ENCODE measurements at places on chromosomes 11 and 22.

DNA sequence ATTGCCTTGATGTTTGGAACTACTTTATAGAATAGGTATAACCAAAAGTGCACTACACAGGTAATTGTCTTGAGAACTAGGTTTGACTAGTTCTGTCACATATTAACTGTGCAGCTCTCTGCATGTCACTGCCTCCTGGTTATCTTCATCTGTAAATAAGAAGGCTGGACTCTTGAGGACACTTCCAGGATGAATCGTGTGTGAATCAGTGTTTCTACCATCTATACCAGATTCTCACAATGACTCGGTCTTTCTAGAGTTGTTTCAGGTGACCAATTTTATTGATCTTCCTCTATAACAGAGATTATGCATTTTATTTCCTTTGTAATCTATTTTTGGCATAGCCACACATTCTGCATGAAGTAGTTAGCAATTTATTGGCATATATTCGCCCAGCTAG, 1181.0 kb upstream of the TENM4 start:
- DNase-seq = no peak

DNA sequence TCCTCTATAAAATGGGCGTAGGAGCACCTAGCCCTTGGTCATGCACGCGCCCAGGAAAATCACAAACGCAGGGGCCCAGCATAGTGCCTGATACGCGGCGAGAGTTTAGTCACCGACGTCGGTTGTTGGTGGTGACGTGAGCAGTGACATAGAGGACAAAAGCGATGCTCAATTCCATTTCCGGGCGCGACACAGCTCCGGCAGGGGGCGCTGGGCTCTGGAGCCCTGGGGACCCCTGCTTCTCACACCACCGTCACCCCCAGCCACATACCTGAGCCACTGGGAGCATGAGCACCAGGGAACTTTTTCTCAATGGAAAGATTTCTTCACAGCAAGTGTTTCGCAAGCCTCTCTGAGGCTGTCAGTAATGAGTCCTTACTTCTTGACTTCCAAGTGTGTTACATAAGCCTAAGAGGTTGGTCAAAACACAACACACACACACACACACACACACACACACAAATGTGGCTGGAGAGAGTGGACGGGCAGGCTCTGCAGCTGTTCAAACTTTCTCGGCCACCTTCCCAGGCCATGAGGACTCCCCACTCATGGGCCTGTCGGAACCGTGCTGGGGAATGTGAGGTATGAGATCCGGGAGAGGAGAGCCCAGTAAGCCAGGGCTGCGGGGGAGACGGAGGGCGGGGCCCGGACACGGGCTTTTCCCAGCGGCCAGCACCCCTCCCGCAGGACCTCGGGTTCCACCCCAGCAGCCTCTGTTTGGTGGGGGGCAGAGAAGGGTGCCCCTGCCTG, 36.9 kb upstream of the LINC01488 start:
- DNase-seq = no peak

DNA sequence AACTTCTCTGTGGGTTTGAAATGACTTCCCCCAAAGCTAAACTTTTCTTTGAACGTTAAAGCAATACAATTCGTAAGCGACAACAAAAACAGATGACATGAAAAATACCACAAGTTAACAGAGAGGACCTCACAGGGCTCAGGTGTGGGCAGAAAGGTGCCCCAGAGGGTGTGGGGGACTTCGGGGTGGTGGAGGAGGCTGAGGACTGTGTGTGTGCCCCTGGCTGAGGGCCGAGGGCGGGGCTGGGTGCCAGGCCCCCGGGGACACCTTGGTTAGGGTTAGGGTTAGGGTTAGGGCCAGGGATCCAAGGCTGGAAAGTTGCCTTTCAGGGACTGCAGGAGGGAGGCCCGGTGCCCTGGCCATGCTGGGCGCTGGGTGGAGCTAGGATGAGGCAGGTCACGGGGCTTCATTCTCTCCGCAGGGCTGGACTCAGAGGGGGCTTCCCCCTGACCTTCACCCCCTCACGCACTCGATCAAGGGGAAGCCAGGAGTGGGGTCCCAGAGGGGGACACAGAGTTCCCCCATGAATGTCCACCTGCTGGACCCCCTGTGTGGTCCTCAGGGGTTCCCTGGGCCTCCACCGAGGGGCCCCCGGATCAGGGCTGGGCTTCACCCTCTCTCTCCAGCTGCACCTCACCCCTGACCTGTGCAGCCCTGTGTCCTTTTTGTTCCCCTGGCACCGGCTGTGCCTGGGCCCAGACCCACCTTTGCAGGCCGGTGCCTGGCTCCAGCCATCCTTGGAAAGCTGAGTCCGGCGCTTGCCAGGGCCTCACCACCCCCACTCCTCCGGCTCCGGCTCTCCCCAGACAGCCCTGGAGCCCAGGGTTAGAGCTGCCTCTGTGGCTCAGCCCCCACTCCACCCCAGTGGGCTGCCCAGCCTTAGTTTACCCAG, 7.0 kb downstream of the TNNI2 start:
- no peak for DNase-seq

GRCh38 chr11:8103909-8104308, 22.9 kb downstream of the TUB start:
- DNase-seq = no peak

GRCh38 chr11:44944853-44945235, 5.8 kb downstream of the TP53I11 start:
- no peak for DNase-seq

DNA sequence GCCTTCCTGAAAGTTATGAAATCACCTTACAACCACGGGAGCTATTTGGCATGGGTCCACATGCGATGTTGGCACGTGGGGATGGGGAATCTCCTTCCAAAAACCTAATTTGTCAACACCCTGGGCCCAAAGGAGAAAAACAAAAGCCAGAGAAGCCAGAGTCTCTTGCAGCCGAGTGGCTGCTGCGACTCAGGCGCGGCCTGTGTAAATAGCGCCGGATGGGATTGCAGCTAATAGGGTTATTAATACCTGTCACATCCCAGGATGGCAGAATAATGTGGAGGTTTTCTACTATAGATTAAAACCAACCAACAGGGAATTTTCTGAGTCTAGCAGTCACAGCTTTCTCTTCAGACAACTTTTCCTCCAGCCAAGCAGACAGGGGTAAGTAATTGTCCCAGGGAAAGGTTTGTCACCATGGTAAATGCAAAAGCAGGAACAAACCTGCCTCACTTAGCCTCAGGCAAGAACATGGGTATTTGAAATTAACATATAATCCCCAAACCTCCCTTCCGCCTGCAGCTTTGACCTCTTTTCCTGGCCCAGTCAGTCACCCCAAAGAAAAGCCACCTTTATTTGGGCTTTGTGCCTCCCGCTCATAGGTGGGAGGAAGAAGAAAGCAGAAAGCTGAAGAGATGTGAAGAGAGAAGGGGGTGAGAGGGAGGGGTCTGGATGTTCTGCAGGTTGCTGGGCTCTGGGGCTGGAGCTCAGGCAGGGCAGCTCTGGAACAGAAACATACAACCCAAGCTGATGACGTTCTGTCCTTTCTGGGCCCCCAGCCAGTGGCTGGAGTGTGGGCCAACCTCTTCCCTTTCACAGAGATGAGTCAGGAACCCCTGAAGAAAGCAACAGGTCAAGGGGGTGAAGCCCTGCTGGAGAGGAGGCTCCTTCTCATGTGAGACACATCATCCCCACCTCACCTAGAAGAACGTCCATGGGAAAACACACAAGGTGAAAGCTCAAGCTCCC, 376.5 kb downstream of the NXPE2 start:
- DNase-seq = no peak

- no peak for DNase-seq
Observed at GRCh38 chr11:3160252-3161031, 4.7 kb downstream of the OSBPL5 start.

DNA sequence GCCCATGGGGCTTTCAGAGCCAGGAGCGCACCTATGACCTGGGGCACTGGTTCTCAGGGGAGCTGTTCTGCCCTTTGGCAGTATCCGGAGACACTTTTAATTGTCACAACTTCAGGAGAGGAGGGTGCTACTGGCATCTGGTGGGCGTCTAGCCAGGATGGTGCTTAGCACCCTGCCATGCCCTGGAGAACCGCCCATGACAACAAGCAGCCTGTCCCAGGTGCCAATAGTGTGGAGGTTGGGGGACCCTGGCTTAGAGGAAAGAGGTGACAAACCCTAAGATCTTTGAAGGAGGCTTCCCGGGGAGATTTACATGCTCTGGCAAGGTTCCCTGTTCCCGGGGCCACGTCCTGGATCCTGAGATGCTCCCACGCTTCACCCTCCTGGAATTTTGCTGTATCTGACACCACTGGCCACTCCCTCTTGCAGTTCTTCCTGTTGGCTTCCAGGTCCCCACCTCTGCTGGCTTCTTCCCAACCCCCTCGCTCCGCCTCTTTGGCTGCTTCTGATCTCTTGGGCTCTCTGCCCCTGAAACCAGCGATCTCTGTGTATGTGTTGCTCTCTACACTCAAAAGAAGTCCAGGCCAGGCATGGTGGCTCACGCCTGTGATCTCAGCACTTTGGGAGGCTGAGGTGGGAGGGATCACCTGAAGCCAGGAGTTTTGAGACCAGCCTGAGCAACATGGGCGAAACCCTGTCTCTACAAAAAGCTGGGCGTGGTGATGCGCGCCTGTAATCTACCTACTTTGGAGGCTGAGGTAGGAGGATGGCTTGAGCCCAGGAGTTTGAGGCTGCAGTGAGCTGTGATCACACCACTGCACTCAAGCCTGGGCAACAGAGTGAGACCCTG, 31.1 kb downstream of the FADS3 start:
- DNase-seq = no peak

GRCh38 chr22:47340851-47341436, 578.5 kb downstream of the TBC1D22A start:
- no peak for DNase-seq

- DNase-seq = peak; percentile 45
Observed at GRCh38 chr11:77151804-77152509, 23.9 kb downstream of the MYO7A start.

DNA sequence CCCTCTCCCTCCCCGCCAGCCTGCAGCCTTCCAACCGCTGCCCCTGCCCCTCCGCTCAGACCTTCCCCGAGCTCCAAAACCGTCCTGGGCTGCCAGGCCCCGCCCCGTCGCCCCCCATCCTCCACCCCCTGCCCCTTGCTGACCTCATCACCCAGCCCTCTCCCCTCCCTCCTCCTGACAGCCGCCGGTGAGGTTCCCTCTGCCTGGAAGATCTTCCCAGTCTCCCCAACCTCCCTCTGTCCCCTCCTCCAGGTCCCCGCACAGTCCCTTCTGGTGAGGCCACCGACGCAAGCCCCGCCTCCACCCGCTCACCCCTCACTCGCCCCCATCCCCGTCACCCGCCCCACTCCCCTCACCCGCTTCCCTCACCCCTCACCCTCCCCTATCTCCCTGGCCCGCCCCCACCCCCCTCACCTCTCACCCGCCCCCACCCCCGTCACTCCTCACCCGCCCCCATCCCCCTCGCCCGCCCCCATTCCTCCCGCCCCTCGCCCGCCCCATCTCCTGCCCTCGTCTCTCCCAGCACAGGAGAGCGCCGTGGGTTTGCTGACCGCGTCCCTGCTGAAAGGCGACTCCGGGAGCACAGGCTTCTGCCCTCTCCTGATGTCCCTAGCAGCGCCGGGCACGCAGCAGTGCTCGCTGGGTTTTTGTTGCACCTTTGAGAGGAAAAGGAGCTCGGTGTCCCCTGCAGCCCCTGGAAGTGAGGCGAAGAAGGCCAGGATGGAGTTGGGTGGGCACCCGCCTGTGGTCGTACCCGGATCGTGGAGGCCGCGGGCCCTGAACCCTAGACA, 16.4 kb upstream of the UPK3A start:
- DNase-seq = no peak

DNA sequence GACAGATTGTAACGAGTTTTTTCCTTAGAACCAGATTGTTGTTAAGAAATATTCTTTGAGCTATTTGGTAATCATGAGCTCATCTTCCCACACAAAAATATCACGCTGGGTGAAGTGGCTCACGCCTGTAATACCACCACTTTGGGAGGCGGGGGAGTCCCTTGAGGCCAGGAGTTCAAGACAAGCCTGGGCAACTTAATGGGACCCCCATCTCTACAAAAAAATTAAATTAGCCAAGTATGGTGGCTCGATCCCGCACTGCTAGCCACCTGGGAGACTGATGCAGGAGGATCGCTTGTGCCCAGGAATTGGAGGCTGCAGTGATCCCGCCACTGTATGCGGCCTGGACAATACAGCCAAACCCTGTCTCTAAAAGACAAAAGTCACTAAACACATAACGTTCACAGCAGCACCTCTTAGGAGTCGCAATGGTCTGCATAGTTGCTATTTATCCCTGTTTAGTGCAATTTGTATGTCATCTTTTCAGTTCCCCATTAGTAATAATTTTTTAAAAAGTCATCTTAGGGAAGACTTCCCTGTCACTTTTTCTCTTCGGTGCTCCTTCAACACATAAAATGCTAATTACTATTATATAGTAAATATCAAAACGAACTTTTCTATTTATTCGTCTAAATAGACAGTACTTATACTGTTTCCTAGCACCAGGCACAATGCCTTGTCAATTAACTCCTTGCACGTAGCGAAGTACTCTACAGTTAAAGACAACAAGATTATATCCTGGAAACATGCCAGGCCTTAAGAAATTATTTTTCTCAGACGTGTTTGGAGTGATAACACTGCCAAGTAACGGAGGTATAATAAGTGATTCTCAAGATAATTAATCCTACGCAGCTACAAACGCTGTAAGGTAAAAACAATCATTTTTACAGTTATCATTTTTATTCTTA, 1.1 kb downstream of the ST13 start:
- no peak for DNase-seq

DNA sequence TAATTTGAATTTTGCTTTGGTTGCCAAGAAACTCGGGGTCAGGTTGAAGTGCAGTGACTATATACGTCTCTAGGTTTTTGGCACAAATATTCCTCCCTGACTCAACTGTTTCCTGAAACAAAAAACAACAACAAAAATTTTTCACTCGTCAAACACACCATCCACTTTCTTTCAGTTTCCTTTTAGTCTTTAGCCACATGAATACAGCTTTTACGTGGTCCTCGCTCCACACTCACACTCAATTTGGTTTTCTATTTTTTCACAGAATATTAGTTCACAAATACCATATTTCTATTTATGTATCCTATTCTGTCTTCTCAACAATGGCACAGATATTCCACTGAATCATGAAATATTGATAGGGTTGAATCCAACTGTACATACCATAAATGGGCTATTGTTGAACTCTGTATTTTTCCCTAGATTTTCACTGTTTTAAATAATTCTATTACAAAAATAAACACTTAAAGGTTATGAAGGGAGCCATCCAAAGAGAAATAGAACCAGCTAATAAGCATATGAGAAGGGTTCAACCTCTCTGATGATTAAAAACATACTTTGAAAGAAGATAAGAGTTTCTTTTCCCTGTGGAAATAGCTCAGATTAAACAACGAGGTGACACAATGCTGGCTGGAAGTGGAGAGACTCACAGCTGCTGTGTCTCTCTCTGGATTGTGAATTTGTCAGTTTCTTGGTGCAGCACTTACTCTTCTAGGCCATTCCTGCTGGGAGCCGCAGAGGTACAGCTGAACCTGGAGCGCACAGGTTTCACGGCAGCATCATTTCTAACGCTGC, 5.1 kb upstream of the FBLN1 start:
- DNase-seq = no peak

DNA sequence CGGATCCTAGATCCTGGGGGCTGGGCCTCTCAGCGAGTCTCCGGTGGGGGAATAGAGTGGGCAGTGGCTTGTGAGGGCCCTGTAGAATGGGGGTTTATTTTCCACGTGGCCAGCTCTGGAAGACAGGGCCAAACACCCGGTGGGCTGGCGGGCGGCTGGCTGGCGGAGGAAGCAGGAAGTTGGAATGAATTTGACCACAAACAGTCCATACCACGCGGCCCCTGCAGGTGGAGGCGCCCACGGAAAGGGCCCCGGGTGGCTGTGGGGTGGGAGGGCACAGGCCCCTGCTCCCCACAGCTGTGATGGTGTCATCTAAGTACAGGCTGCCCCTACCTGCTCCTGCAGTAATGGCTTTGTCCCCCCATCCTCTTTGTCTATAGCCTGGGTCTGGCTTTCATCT, 15.1 kb downstream of the MCAT start:
- no peak for DNase-seq
